ENCODE measurements at places on chromosomes 7 and 10. TPM values are rescaled to one million over a fixed set of nuclear protein-coding genes. Genes with fewer than 3 reads are reported as not detected.

DNA sequence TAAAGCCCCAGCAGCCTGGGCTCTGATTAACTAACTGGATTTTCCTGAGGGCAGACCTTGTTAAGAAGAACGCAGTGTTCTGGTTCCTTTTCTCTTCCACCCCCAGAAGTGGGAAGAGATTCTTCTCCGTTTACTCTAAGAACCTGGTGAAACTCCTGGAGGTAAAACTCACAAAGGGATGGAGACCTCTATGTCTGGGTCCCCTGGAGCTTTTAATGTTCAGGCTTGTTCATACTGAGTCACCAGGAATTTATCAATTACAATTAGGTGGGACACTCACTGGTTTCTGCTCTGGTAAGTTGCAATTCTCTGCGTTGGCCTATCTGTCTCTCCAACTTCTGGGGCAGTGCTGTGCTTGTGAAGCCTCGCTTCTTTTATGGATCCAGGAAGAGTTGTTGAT lies 73.3 kb upstream of the CACNB2 start:
- no peak for DNase-seq

DNA sequence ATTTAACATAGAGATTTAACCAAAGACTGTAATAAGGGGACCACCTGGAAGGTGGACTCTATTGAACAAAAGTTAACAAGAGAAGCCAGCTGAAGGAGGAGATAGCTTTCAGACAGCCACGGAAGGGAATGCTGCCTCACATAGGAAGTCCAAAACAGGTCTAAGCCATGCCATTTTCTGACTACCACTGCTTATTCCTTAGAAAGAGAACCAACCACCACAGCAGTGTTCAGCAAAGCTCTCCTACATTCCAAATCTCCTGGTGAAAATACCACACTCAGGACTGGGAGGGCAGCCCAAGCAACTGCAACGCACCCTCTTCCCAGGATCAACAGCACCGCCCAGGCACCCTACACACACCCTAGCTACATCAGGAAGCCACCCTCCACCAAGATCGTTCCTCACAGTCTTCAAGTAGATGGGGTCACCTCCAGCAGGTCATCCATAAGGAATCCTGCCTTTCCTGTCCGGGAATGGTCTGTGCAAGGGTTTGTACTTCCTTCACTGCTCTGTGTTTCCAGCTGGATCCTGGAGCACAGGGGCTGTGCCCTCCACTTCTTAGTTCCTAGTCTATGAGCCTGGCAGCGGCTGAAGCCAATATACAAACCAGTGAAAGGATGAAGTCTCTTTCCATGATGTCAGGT lies 2.5 kb downstream of the KIAA1549 start:
- DNase-seq, result no peak

DNA sequence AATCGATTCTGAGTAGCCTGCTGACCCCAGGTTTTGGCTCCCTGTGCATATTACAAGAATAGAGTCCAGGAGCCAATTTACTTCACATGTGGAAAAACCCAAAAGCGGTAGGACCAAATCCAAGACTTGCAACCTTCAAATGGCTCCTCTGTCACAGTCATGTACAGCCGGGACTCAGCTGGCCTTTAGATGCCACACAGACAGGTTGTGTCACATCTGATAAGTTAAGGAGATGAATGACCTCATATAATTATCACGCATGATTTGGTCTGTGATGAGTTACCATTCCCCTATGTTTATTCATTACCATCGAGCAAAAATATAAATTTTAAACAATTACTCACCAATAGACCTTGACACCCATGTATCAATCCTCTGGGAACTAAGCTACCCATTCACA lies 14.2 kb downstream of the CACNA2D1 start:
- DNase-seq, result no peak

The MAPK8 gene
- 22.7 TPM for total RNA-seq
